Activated T-cell treated with anti-CD3 and anti-CD28 coated beads for 24 hours (primary cell): ENCODE measurements at places on chromosomes 2 and 18.
A peak's percentile ranks its signal among the peaks of the same experiment; 100 is the strongest.

- DNase-seq, result no peak
These were observed 498.8 kb upstream of the TCF4 start for GRCh38 chr18:56086786-56087185.

DNA sequence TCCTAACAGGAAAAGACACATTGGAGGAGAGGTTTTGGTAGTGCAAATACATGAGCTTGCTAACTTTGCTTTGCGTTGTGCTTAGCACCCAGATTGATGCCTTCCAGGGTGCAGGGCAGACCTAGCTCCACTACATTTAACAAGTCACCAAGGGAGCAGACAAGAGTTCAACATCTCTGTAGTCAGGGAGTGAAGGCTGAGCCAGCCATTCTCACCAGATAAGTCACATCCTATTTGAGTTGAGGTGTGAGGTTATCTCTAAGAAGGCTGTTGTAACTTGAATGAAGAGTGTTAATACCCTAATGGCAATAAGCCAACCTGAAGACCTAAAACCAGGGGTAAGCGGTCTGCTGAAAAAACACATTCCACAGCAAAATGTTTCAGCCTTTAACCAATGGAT, 69.6 kb upstream of the DSEL start:
- no peak for DNase-seq

DNA sequence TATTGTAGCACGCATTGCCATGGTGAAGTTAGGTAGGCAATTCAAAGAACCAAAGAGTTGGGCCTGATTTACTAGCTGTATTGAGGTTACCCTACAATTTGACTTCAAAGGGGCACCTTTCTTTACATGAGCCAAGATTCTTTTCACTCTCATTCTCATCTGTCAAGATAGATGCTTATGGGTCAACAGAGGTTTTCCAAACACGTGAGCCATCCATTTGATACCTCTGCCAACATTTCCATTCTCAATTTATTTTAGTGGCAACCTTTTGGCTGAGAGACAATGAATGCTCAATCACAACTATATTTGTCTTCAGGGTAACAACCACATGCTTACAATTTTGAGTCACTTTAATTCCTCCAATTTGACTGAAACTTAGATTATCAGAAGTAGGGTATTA, 370.6 kb upstream of the CDH20 start:
- DNase-seq, result no peak

DNA sequence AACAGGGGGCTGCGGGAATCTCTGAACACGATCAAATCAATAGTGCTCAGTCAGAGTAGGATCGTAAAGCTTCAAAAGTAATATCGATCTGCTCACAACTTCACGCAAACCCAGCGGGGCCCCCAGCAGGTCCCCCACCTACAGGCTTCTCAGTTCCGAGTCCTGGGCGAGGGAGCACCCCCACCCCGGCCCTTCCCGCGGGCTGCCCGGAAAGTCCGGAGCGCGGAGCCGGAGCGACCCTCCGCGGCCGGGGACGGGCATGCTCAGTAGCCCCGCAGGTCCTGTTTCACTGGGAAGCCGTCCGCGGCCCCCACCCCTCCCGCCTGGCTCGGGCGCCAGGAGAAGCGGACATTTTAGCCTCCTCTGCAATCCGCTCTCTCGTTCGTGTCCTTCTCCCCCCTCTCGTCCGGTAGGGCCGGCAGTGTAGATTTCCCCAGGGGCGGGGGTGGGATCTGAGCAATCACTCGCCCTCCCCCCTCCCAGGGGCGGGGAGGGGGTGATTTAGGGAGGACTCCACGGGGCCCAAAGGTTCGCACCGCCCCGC, 3.3 kb upstream of the SPRED2 start:
- DNase-seq, result peak; percentile 33

GRCh38 chr2:151560289-151560688, 150.6 kb downstream of the RIF1 start:
- no peak for DNase-seq
